ENCODE measurements at places on chromosomes 7 and 10.

DNA sequence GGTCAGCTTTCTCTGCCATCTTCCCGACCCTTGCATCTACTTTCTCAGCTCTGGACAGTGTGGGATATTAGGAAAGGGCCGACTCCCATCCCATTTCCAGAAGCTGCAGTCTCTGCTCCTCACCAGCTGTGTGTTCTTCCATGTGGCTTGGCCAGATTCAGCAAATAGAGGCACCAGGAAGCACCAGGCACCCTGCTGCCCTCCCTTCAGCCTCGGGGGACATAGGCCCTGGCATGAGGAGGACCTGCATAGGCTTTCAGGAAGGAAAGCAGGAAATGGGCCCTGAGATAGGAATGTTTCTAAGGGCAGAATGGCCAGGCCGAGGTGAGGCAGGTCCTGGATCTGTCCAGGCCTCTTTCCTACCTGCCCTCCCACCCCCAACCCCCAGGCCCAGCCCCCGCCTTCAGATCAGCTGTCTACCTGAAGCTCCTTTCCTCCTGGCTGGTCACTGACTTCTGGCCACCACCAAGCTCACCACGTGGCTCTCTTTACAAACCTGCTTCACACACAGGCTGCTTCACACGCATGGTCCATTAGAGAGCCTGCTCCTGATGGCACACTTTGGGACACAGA lies 27.5 kb upstream of the PURB start:
- DNase-seq = no peak

- DNase-seq = no peak
These were observed 61.9 kb upstream of the CACUL1 start for GRCh38 chr10:118816471-118817168.

DNA sequence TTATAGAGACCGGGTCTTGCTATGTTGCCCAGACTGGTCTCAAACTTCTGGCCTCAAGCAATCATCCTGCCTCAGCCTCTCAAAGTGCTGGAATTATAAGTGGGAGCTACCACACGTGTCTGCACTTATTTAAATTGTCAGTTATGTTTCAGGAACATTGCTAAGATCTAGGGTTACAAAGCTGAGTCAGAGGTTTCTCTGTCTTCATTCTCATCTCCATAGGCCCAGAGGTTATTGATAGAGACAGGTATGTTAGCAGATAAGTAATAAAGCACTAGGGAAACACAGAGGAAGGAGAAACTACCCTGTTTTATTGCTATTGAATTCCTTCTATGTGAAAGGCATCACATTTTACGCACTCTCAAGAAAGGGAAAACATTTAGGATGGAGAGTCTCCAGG lies 214.1 kb downstream of the REEP3 start:
- DNase-seq = no peak

DNA sequence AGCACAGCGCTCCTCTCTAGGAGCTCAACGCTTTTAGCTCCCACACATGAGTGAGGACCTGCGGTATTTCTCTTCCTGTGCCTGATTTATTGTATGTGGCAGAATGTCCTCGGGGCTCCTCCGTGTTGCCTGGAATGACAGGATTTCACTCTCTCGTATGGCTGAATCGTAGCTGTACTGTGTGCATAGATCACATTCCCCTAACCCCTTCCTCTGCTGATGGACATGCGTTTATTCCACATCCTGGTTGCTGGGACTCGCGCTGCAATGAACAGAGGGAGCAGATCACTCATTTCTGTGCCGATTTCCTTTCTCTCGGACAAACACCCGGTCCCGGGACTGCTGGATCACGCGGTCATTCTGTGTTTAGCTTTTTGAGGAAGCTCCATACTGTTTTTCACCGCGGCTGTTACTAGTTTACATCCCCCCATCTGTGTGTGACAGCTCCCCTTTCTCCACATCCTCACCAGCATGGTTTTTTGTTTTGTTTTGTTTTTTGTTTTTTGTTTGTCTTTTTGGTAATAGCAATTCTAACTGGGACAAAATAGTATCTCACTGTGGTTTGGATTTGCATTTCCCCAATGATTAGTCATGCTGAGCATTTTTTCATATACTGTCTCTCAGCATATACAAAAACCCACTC lies 76.3 kb downstream of the FOXL3 start:
- no peak for DNase-seq

GRCh38 chr7:110283056-110283455 lies 807.9 kb upstream of the LRRN3 start:
- no peak for DNase-seq

- DNase-seq = no peak
These were observed 204.0 kb downstream of the FZD1 start for GRCh38 chr7:91468256-91468655.

GRCh38 chr10:71706216-71707121 lies 13.1 kb downstream of the C10orf105 start:
- no peak for DNase-seq

- DNase-seq = no peak
These were observed 228.4 kb downstream of the FANK1 start for GRCh38 chr10:126124668-126125349.

GRCh38 chr10:11409357-11409756 lies 202.1 kb downstream of the USP6NL start:
- no peak for DNase-seq

- DNase-seq = no peak
These were observed 75.4 kb downstream of the FGFR2 start for GRCh38 chr10:121522831-121523230.

GRCh38 chr7:148669927-148670326 lies 28.8 kb upstream of the CUL1 start:
- DNase-seq = no peak

DNA sequence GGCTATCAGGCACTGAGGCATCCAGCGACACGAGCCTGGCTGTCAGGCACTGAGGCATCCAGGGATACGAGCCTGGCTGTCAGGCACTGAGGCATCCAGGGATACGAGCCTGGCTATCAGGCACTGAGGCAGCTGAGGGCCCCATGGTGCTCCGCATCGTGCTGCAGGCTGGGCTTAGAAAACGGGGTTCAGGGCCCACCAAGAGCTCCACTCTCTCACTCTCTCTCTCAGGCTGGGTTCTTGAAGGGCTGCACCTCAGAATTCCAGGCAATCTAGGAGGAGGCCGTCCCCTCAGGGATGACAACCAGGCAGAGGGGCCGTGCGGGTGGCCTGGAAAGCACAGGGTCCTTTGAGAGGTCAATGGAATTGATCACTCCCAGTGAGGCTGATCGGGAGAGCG lies 69.0 kb downstream of the CFAP46 start:
- no peak for DNase-seq

GRCh38 chr10:114024876-114025610 lies 18.6 kb upstream of the ADRB1 start:
- DNase-seq = no peak

DNA sequence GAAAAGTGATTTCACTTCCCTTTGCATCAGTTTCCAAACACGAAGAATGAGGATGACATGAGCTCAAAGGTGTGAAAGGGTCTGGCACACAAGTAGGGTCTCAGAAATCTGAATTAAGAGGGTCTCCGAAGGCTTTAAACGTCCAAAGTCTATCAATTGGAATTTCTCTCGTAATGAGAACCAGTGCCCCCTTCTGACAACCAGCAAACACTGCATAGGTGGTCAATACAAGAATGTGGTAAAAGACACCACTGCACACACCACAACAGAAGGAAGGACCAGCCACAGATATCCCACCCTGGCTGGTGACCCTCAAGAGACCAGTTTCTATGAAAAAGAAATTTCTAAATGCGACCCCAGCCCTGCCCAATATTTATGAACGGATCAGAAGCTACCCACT lies 78.1 kb downstream of the CALN1 start:
- DNase-seq = no peak

- DNase-seq = no peak
These were observed 237.4 kb upstream of the PPP1R3A start for GRCh38 chr7:114156178-114156577.

GRCh38 chr7:90771281-90771680 lies 175.2 kb downstream of the CDK14 start:
- DNase-seq = no peak

DNA sequence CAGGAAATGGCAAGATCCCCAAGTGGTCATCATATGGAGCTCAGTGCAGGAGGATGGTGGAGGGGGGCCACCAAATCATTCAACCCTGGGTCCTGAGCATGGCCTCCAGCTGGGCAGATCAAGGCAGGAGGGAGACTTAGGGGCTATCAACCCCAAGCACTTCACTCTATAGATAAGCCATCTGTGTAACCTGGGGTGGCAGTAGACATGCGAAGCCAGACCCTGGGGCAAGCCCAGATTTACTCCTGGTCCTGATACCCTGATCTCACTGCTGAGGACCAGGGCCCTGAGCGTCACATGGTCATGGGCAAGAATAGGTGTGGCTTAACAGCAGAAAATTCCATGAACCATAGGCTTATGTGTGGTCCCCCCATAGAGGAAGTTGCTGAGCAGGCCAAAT lies 173.0 kb upstream of the ADCY1 start:
- DNase-seq = no peak

- DNase-seq = no peak
These were observed 152.3 kb downstream of the CPED1 start for GRCh38 chr7:121140790-121141189.

DNA sequence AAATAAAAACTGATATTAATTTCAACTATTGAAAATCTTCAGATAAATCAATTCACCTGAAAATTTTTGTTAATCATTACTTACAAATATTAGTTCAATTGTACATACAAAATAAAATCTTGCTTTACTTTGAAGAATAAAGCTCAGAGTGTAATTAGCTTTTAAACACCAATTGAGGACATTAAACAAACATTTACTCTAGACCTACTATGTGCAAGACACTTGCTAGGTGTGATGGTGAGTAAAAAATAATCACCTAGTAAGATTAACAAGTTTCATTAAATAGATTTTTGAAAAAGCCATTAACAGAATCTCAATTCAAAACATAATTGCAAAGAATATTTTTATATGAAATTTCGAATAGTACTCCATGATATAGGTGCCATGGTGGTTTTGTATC lies 3.9 kb upstream of the MLLT10 start:
- no peak for DNase-seq

DNA sequence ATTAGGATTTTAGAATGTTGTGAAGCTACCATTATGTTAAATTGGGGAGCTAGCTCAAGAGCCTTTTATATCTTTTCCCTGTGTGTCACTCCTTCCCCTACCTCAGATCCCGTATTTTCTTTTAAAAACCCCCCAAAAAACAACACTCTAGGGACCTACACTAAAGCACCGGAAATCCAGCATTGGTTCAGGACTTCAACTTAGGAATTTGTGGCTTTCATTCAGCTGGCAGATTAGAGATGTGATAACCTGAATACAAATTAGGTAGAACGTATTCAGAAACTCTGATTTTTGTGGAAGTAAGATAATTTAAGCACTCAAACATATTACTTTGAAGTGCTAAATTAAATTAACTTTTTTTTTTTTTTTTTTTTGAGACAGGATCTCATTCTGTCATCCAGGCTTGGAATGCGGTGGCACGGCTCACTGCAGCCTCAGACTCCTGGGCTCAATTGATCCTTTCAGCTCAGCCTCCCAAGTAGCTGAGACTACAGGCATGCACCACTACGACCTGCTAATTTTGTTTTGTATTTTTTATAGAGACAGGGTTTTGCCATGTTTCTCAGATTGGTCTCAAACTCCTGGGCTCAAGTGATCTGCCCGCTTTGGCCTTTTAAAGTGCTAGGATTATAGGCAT lies 6.8 kb downstream of the TBC1D12 start:
- DNase-seq = no peak

DNA sequence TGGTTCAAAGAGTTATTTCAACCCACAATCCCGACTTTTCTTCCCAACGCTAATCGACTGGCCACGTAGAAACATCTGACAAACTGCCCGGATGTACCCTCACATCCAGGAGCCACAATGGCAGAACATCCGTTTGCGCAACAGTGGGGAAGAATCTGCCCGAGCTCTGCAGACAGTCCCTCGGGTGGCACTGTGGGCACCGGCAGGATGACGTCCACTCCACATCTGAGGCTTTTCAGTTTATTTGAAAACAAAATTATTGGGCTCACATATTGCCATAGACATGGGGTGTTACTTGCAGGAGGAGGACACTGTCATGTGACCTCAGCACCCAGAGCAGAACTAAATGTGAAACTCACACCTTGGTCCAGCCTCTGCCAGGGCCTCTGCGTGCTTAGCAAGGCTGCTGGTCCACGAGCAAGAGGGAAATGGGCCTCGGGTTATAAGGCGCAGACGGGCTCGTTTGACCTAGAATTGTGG lies 84.1 kb downstream of the MKI67 start:
- DNase-seq = no peak

- DNase-seq = no peak
These were observed 12.5 kb upstream of the DDIT4 start for GRCh38 chr10:72260976-72261783.

DNA sequence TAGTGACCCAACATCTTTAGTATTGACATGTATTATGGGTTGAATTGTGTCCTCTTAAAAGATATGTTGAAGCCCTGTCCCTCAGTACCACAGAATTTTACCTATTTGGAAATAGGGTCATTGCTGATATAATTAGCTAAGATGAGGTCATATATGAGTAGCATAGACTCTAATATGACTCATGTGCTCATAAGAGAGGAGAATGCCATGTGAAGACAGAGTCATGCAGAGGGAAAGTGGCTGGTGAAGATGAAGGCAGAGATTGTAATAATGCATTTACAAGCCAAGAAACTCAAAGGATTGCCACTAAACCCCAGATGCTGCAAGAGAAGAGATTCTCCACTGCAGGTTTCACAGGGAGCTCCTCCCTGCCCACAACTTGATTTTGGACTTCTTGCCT lies 496.4 kb downstream of the KIF20B start:
- DNase-seq = no peak

- DNase-seq = no peak
These were observed 86.1 kb downstream of the PTPRN2 start for GRCh38 chr7:158501393-158502067.

GRCh38 chr10:70265032-70265689 lies 18.6 kb downstream of the NPFFR1 start:
- DNase-seq = no peak

DNA sequence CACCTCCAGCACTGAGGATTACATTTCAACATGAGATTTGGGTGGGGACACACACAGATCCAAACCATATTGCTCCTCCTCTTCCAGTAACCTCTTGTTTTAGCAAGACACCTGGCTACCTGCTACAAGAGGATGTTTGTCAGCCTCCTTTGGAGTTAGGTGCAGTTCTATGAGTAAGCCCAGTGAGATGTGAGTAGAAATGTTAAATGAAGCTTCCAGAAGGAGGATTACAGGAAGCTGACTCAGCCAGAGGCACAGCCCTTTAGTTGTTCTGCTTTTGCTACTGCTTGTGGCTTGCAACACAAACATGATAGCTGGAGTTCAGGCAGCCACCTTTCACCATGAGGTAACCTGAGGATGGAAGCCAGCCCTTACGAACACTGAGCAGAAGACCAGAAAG lies 382.7 kb upstream of the RNF32 start:
- no peak for DNase-seq

DNA sequence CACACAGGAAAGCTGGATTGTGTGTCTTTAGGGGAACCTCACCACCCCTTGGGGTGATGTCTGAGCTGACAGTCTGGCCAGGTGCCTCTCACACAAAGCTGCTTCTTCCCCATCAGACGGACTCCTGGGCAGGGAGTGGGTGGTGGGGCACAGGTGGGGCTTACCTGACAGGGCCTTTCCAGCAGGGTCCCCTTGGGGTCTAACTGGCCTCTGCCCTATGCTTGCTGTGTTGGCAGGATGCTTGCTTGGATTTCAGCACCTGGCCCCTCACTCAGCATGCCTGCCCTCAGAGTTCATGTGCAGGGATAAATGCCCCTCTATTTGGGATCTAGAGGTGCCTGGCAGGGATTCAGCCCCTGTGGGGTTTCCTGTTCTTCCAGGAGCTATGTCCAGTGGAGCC lies 496.9 kb upstream of the ZMIZ1 start:
- no peak for DNase-seq

Measured in putamen (tissue), 1 donor.